Activated CD4-positive, alpha-beta T cell treated with anti-CD3 and anti-CD28 coated beads, Interleukin-2, amount 10 ng/mL, durations not matched to agents 24 days and 14 days (primary cell): ENCODE measurements at places on chromosomes 3 and 15. TPM values are rescaled to one million over a fixed set of nuclear protein-coding genes. Genes with fewer than 3 reads are reported as not detected.

DNA sequence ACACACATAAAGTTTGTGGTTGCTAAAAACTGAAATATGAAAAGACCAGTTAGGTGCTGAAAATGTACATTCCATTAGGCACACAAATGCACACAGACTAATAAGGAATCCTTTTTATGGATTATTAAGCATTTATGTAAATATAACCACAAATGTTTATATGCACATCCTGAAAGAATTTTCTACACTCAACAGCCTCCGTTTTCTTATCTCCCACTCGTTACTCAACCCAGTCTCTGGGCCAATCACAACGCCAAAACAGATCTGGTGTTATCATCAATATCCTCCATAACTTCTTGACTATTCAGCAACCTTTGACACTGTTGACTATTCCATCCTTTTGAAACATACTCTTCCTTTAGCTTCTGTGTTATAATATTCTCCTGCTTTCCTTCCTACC is 136.4 kb downstream of the ATP8B4 start:
- H3K4me3 ChIP-seq, result no peak overlapping the region
- H3K27ac ChIP-seq, result no peak overlapping the region
- peaks cover 25% of the 10 kb centered on the region for H3K36me3 ChIP-seq
- H3K27me3 ChIP-seq, result no peaks in the 10 kb centered on the region
- peak; percentile 4 for DNase-seq
- H3K4me1 ChIP-seq, result no peaks in the 10 kb centered on the region

Gene CHRD
- total RNA-seq, result 0.07 TPM in 1 of 2 replicates, not detected in the other

DNA sequence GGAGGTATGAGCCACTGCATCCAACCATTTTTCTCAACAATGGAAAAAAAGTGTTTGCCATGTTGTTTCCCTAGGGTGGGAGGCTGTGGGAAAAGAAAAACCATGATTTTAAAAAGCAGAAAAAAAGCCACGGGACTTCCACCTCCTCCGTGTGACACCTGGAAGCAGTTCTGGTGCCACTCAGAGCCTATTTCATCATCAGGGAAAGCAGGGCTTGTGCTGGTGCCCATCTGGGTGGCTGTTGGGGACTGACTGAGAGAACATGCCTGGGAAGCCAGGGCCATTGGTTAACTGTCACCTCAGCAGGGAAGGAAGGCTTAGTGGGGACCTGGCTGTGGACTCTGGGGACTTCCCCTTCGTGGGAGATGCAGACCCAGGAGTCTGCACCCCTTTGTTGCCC is 7.3 kb downstream of the RNU5B-1 start:
- no peaks in the 10 kb centered on the region for H3K36me3 ChIP-seq
- H3K27ac ChIP-seq, result no peak overlapping the region
- H3K4me1 ChIP-seq, result no peaks in the 10 kb centered on the region

Gene IL5RA
- not detected in 2 replicates for total RNA-seq

GRCh38 chr3:24129549-24129948 is 184.5 kb downstream of the NR1D2 start:
- no peak for DNase-seq
- H3K4me3 ChIP-seq, result no peak overlapping the region
- H3K36me3 ChIP-seq, result no peaks in the 10 kb centered on the region
- H3K27me3 ChIP-seq, result no peaks in the 10 kb centered on the region

Gene ERICH6
- not detected in 2 replicates for total RNA-seq

- peaks cover 19% of the 10 kb centered on the region for H3K4me1 ChIP-seq
- H3K27me3 ChIP-seq, result peaks cover 6% of the 10 kb centered on the region
- H3K4me3 ChIP-seq, result peak overlapping the region; percentile 79
- peak; percentile 69 for DNase-seq
Measured at GRCh38 chr3:64022451-64023186, 675 bp downstream of the PSMD6 start.

- DNase-seq, result peak; percentile 20
- H3K36me3 ChIP-seq, result peaks cover 29% of the 10 kb centered on the region
- H3K27me3 ChIP-seq, result no peaks in the 10 kb centered on the region
- peaks cover 3% of the 10 kb centered on the region for H3K4me1 ChIP-seq
- no peak overlapping the region for H3K27ac ChIP-seq
Measured at GRCh38 chr3:113673593-113673992, 22.8 kb downstream of the USF3 start.

DNA sequence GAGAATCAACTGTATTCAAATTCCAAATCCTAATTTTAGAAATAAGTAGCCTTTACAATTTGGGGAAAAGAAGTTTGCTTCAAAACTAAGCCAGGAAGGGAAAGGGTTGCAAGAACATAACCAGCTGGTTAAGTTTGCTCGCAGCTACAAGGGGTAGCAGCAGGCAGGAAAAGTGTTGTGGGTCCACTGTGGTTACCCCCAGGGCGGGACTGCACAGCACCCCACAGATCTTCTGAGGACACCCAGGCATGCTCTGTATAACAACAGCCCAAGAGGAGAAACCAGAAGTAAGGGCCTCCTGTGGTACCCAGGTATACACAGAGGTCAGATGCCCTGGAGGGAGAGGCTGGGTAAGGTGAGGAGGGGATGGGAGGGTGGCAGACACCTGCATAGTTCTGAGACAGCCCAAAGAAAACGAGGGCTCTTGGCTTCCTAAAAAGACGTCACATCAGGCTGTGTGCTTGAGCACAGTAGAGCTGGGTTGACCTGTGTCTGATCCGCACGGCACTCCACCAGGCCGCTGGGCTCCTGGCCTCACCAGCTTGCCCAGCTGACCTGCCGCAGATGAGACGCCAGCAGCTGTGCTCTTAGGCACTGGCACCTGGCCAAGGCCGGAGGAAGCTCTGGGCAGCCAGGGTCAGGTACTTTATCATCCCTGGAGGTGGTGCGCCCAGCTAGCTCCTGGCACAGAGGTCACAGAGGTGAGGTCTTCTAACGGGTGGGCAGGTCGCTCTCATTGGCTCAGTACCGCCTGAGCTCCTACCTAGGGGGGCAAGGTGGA is 81.8 kb upstream of the SNRPA1 start:
- H3K36me3 ChIP-seq, result no peaks in the 10 kb centered on the region
- no peak overlapping the region for H3K27ac ChIP-seq
- no peak for DNase-seq
- H3K4me1 ChIP-seq, result no peaks in the 10 kb centered on the region
- no peak overlapping the region for H3K4me3 ChIP-seq

Gene EPHB3
- 0.05 TPM in 1 of 2 replicates, not detected in the other for total RNA-seq

Gene PCSK6
- 4.7 and 5.4 TPM in 2 replicates for total RNA-seq

DNA sequence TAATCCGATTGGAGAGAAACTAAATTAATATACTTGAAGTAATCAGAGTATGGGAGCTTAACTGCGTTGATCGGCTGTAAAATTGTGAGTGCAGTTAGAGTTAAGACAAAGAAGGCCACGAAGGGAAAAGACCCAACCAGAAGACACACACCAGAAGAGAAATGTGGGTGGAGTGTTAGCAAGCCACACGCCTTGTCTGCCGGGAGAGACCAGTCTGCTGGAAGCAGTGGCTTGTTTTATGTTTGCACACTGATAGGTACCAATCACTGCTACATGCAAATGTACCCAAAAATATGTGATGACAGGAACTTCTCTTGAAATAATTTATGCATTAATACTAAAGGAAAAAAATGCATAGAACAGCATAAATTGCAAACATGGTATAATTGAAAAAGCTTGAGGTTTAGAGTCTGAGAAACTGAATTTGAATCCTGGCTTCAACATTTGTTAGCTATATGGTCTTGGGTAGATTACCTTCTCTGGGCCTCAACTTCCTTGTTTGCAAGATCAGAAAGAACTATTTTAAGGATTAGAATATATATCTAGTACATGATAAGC is 23.1 kb downstream of the EEFSEC start:
- H3K36me3 ChIP-seq, result no peaks in the 10 kb centered on the region
- H3K27me3 ChIP-seq, result no peaks in the 10 kb centered on the region
- H3K27ac ChIP-seq, result no peak overlapping the region
- no peak for DNase-seq

GRCh38 chr15:38253351-38253781 is 730 bp downstream of the SPRED1 start:
- peaks cover 20% of the 10 kb centered on the region for H3K4me1 ChIP-seq
- H3K4me3 ChIP-seq, result peak overlapping the region; percentile 82
- peak overlapping the region; percentile 18 for H3K27ac ChIP-seq
- no peak for DNase-seq
- H3K27me3 ChIP-seq, result peaks cover 63% of the 10 kb centered on the region

GRCh38 chr3:125324341-125324740 is 50.8 kb downstream of the ZNF148 start:
- DNase-seq, result no peak
- H3K4me1 ChIP-seq, result peaks cover 2% of the 10 kb centered on the region
- H3K27me3 ChIP-seq, result no peaks in the 10 kb centered on the region
- peaks cover 48% of the 10 kb centered on the region for H3K36me3 ChIP-seq

Gene ISY1
- total RNA-seq, result 73.8 and 83.7 TPM in 2 replicates

- no peaks in the 10 kb centered on the region for H3K27me3 ChIP-seq
- no peak overlapping the region for H3K4me3 ChIP-seq
- no peak overlapping the region for H3K27ac ChIP-seq
- peak; percentile 22 for DNase-seq
- H3K4me1 ChIP-seq, result no peaks in the 10 kb centered on the region
- H3K36me3 ChIP-seq, result no peaks in the 10 kb centered on the region
Measured at GRCh38 chr3:139473155-139473771, 3.1 kb downstream of the RBP2 start.
